Esophagus squamous epithelium (tissue), 5 donors: ENCODE measurements at places on chromosomes 2 and 18.

- DNase-seq: no peak
Measured at GRCh38 chr2:18045230-18045629, 166.8 kb downstream of the KCNS3 start.

DNA sequence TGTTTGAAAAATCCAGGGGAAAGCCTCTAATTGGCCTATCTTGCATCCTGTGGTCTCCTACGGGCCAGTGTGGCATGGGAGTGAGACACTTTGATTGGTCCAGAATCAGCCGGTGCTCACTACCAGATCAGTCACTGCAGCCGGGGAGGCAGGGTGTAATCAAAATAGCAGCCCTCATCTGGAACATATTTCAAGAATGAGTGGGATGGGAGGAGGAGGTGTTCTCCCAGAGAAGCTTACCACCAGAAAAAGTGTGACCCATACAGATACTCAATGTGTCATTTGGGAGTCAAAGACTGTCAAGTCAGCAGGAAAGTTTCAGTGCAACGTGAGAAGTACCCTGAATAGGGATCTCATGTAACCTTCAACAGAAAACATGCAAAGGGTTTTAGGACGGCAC is 393.9 kb upstream of the SLC14A2 start:
- no peak for DNase-seq

DNA sequence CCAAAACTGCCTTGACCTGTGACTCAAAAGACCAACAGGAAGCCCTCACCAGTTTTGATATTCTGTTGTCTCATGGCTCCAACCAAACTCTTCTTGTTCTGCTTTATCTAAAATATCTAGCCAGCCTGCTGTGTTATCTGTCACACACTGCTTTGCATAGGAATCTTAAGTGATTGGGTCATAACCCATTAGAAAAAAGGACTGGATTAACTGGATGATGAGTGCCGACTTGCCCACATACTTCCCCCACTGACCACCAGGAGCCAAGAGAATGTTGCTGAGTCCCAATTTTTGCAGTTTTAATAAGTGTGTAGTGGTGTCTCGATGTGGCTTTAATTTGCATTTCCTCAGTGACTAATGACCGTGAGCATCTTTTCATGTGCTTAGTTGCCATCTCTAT is 6.5 kb downstream of the MOGAT1 start:
- DNase-seq: no peak

GRCh38 chr2:64860276-64860885 is 128.8 kb upstream of the SLC1A4 start:
- DNase-seq: no peak

GRCh38 chr18:77105680-77106079 is 26.9 kb downstream of the MBP start:
- no peak for DNase-seq

DNA sequence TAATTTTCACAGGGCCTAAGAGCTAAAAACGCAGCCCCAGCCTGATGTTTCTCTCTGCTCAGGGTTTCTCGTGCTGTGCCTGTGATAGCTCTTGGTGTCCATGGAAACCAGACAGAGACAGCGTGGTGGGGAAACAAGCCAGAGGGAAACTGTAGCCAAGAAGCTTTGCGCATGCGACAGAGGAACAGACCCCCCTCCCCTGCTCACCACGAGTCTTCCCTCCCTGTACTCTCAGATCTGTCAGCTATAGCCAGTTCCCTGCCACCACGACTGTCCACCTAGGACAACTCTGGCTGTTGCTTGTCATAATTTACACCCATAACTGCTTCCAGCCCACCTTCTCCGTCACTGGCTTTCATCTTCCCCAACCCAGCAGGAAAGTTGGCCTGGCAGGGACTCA is 13.2 kb upstream of the DNAJC27 start:
- no peak for DNase-seq

DNA sequence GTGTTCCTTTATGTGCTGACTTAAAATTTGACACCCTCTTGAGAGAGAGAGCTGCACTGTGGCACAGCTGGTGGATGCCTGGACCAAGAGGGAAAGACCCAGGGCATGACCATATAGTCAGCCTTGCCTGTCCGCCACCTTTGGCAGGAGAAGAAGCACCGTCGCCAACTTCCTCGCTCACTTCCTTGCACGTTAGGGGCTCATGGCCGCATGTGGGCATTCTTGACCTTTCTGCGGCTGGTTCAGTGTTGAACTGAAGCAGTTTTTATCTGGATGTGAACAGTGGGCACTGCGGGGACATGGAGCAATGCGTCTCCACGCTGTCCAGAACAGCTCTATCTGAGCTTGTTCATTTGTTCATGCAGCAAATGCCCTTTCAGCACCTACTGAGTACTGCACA is 66.9 kb downstream of the TRAPPC12 start:
- DNase-seq: no peak

- DNase-seq: no peak
Measured at GRCh38 chr2:100588071-100588786, 25.4 kb downstream of the PDCL3 start.

- DNase-seq: no peak
Measured at GRCh38 chr18:13280070-13280795, 61.7 kb downstream of the LDLRAD4 start.

DNA sequence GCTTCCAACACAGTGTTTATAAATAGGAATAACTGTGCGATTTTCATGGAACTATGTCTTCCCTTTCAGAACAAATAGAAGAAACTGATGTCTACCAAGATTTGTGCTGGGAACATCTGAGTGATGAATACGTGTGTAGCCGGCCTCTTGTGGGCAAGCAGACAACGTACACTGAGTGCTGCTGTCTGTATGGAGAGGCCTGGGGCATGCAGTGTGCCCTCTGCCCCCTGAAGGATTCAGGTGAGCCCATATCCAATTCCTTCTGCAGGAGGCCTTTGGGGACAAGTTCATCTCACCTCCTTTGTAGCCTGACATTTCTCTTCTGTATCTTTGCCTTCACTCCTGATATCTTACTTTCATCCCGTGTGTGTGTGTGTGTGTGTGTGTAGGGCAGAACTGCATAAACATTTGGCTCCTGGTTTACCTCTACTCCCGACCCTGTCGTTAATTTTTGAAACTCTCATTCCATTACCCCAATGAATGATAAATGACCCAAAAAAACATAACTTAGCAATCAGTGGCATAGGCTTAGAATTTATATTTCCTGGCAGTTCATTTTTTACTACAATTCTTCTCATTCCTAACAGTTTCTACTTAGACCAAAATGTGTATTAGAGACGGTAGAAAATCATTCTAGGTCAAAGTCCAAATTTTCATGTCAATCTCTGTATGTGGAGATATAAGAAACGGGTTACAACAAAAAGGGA is 111.0 kb upstream of the RASGRP3 start:
- no peak for DNase-seq

DNA sequence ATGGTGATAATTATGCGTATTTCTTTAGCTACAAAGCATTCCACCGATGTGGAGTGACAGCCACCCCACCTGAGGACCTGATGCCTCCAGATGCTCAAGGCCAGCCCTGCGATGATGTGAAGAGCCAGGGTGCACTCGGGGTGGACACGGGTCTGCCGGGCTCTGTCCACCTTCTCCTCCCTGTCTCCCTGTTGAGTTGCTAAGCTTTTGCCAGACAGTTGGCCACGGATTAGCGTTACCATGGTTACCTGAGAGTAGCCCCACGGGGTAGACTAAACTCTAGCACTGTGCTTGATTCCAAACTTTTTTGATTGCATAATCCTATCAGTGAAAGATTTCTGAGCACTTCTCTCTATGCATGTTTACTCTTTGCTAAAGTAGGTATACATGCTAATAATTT is 86.2 kb downstream of the SMIM21 start:
- DNase-seq: no peak

GRCh38 chr2:217160103-217160743 is 300.4 kb upstream of the TNP1 start:
- no peak for DNase-seq

GRCh38 chr18:49137093-49137492 is 186.3 kb upstream of the SMAD7 start:
- no peak for DNase-seq

DNA sequence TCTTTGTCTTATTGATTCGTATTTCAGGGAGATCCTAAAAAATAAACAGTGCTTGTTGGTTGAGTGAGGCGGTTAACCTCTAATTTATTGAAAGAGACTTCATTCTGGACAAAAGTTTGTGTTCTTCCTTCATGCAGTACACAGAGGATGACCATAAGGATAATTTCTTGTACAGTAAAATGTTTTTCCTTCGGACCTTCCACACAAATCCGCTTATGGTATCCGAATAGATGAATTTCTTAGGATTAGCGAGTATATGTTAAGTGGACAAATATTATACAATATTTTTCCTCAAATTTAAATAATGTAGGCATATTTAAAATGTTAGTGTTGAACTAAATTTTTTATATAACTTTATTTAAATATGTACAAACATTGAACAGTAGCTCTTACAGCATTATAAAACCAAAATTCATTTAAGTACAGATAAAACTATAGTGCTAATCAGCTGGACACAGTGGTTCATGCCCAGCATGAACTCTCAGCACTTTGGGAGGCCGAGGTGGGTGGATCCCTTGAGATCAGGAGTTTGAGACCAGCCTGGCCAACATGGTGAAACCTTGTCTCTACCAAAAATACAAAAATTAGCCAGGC is 84.4 kb downstream of the LPIN1 start:
- DNase-seq: no peak

DNA sequence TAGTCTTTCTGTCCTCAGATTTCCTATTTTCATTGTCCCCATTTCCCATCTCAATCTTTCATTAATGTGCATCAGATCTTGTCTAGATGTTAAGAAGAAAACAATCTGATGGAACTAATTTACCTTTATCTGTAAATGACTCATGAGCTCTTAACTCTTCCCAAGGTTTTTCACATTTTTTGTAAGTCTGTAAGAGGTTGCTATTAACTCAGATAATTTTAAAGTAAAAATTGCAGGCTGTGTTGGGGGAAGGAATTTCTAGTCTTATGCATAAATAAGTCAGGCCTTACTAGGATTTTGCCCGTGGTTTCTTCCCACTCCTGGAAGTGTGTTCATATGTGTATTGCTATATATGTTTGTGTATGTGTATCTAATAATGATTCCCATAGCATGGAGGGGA is 4.3 kb downstream of the NAB1 start:
- no peak for DNase-seq

DNA sequence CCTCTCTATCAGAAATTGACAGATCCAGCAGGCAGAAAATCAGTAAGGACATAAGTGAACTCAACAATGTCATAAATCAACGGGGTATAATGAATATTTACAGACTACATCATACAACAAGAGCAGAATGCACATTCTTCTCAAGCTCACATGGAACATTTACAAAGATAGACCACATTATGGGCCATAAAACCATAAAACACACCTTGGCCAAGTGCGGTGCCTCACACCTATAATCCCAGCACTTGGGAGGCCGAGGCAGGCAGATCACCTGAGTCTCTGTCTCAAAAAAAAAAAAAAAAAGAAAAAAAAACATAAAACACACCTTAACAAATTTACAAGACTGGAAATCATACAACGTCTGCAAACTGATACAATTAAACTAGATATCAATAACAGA is 36.7 kb downstream of the FBXO15 start:
- no peak for DNase-seq

GRCh38 chr2:16285813-16286510 is 345.6 kb downstream of the MYCN start:
- DNase-seq: no peak

DNA sequence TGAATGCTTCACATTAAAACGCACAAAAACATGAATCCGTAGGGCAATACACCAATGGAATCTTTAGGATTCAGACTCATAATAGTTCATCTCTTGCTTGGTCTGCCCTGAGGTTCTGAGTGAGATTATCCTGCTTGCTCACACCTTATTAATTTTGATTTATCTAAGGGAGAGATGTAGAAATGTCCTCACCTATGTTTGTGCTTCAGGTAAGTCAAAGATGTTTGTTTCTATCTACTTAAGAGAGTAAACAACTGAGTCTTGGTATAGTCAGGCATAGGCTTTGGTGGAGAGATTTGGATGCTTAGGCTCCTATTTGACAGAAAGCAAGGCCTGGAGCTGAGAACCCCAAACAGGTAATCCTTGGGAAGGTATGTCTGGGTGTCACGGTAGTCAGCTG is 231.0 kb upstream of the TNP1 start:
- DNase-seq: no peak

DNA sequence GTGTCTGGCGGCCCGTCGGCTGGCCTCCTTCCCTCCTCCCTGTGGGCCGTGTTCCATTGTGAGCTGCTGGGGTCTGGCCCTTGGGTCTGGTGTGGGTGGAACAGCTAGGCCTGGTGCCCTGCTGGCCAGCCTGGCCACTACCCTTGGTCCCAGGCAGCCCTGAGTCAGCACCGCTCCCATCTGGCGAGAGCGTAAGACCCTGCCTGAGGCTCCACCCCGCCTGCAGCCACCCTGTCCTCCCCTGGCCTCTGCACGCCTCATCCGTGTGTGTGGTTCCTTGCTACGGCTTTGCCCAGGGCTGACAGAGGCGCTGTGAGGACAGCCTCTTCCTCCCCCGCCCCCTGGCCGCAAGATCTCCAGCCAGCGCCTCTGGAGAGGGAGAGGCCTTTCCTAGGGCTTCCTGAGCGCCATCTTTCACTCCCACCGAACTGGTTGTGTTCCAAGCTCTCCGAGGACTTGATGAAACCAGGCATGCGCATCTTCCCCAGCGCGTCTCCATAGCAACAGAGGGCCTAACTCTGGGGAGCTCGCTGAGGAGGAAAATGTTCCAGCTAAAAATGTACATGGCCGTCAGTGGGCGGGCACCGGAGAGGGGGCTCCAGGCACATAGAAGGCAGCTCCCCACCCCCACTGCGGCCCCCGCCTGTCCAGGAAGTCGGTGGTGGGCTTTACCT is 83.0 kb downstream of the STPG4 start:
- no peak for DNase-seq

DNA sequence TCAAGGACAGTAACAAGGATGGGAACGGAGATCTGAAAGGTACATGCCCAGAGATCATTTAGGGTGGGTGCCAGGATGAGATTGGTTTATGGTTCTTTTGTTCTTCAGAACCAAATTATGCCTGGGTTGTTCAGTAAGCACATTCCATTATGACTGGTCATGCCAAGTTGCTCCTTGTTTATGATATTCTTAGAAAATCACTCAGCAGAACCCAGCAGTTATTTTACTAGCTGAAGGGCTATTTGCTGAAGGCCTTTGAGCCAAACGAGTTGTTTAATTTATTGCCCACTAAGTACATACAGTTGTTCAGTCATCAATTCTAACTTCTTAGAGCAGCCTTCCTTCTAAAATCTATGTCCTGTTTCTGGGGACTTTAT is 635 bp downstream of the SLC3A1 start:
- no peak for DNase-seq

DNA sequence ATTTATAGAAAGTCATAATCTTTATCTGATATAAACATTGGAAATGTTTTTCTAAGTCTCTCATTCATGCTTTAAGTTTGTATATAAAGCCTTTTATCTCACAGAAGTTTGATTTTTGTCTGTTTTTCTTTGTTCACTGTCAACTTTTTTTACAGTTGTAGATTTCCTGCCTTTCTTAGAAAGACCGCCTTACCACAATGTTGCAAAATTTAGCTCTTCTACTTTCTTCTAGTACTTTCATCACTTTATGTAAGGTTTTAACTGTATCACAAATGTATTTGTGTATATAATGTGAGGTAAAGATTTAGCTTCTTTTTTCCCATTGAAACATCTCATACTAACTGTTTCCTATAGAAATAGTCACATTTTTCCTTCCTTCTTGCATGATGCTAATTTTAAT is 136.1 kb downstream of the DNAH6 start:
- no peak for DNase-seq
